ENCODE measurements at places on chromosomes 16 and 17. TPM values are rescaled to one million over a fixed set of nuclear protein-coding genes. Genes with fewer than 3 reads are reported as not detected.

DNA sequence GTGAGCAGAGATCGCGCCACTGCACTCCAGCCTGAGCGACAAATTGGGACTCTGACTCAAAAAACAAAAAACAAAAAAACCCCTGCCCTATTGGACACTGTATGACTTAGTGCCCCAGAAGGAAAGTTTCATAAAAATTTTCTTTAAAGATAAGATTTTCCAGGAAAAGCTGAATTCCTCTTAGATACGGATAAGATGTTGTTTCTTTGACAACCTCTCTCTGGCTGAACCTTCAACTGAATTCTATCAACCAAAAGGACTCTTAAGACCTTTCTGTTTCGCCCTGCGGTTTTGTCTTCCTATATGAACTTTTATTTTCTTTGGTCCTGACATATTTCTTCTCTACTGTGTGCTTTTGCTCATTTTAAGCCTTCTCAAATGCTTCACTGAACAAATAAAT lies 35.8 kb downstream of the CPPED1 start:
- no peak for DNase-seq

DNA sequence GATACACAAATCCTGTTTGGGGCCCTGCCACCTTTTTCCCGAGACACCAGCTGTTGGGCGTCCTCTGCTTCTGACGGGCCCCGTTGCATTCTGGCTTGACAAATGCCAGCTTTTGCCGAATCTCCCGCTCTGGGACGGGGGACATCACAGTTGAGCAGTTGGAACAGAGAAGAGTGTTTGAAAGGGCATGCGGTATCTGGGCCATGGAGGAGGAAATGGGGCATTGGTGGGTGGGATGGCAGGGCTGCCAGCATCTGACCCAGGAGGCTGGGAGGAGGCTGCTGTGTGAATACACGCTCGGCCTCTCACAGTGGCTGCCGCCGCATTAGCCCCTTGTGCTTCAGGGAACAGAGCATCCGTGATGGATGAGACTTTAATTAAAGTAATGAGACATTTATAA lies 184.3 kb upstream of the TNRC6C start:
- no peak for DNase-seq

- DNase-seq, result no peak
Observed at GRCh38 chr17:46978489-46979146, 435 bp downstream of the RPRML start.

The CALB2 gene
- 0.81 TPM for total RNA-seq

The RASD1 gene
- total RNA-seq, result 4.6 TPM

The NPIPA3 gene
- 2.3 TPM for total RNA-seq

GRCh38 chr16:23499801-23500200 lies 10.5 kb downstream of the GGA2 start:
- no peak for DNase-seq

The PRKCA gene
- 127 TPM for total RNA-seq

DNA sequence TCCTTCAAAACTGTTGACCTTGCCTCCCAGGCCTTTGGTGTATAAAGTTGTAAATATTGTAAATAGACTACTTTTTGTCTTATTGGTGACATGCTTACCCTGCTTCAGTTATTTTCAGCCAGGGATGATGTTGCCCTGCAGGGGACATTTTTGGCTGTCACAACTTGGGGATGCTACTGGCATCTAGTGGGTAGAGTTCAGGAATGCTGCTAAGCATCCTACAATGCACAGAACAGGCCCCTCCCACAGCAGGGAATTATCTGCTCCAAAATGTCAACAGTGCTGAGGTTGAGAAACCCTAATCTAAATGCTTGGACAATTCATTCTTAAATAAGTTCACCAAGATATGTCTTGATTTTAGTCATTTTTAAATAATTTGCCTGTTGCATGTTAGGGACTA lies 459.8 kb downstream of the PMP22 start:
- no peak for DNase-seq

- no peak for DNase-seq
Observed at GRCh38 chr17:46028374-46028773, 29.3 kb downstream of the STH start.

The PLCG2 gene
- 130 TPM for total RNA-seq

DNA sequence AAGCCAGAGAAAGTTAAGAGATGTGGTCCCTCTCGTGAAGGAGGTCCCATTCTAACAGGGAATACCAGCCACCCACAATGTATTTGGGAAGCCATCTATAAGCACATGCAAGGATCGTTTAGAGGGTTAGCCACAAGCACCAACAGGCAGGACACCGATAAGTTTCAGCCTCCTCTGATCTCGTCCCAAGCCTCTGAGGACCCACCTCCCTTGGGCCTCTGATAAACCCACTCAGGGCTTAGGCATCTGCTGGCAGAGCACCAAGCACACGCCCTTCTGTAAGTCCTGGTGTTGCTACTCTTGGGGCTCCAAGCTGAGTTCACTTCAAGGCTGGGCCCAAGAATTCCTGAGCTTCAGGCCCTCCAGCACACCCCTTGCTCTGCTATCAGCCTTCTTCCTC lies 5.4 kb upstream of the PNPO start:
- no peak for DNase-seq

DNA sequence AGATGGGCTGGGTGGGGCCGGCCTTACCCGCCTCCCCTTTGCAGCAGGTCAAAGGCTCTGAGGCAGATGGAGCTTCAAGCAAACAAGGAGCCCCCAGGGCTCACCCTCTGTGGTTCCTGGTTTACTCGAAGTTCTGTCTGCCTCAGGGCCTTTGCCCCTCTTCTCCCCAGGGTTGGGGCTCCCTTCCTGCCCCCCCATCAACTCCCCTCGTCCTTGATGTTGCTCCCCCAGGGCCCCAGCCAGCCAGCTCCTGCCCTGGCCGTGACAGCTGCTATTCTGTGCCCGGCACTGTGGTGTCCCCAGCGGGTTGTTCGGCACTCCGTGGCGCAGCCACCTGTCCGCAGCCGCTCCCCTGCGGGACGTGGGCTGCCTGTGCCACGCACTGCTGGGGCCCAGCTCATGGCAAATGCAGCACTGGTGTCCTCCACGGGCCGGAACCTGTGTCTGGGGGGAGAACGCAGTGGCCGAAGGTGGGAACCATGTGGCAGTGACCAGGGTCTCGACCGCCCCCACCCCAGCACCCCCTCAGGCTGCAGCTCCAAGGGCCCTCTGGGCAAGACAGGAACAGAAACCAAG lies 4.3 kb upstream of the METRN start:
- DNase-seq, result no peak

DNA sequence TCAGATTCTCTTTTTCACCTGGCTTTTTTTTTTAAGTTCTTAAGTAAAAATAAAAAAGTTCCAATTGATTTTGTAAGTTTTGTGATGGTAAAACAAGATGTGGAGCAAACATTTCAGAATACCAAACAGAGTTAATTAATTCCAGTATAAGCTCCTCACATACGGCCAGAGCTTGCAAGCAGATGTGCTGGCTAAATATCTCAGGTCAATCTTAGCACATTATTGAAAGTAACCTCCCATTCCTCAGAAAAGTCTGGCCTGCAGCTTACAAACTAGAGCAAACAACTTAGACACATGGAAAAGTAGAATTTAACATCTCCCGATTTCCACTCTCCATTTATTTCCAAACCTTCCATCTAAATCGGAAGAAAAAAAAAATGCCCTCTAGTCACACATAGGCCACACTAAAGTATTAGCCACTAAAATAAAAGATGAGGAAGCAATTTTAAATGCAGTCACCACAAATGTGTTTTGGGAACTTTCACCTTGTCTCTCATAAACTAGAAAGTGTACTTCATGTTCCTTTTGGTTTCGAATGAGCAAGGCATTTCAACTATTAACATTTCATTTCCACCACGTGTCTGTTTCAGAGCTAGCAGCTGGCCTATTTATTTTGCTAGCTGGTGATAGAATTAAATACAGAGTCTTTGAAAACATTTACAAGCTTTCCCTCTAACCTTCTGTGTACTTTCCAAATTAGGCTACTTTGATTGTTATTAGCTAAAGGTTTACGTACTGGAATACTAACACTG lies 143.3 kb downstream of the STX8 start:
- no peak for DNase-seq

GRCh38 chr16:318628-319027 lies 33.9 kb downstream of the AXIN1 start:
- no peak for DNase-seq

GRCh38 chr17:63555500-63556156 lies 5.4 kb downstream of the DCAF7 start:
- DNase-seq, result no peak

The MYH1 gene
- 0.52 TPM for total RNA-seq

The PPY gene
- not detected for total RNA-seq

The TMC6 gene
- total RNA-seq, result 43.9 TPM

- DNase-seq, result no peak
Observed at GRCh38 chr17:4417129-4417667, 16.5 kb upstream of the SPNS3 start.

GRCh38 chr16:52757746-52758472 lies 211.0 kb upstream of the TOX3 start:
- DNase-seq, result no peak

The CLEC3A gene
- total RNA-seq, result 3.5 TPM

DNA sequence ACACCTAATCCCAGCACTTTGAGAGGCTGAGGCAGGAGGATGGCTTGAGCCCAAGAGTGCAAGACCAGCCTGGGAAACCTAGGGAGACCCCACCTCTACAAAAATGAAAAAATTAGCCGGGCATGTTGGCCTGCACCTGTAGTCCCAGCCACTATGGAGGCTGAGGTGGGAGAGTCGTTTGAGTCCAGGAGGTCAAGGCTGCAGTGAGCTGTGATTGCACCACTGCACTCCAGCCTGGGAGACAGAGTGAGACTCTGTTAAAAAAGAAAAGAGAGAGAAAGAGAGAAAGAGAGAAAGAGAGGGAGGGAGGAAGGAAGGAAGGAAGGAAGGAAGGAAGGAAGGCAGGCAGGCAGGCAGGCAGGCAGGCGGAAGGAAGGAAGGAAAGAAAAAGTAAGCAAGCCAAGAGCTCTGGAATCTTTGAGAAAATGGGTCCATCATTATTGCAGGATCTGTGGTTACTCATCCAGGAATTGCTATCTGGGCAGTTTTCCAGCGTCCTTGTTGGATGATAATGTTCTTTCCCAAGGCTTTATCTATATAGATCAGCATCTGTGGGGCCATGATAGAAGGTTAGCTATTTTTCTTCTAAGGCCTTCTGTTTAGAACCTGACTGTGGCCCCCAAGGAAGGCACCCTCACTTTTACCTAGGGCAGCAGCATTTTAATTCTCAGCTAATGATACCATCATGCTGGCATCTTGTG lies 533.2 kb upstream of the CDH5 start:
- no peak for DNase-seq

The KCNH6 gene
- total RNA-seq, result not detected

DNA sequence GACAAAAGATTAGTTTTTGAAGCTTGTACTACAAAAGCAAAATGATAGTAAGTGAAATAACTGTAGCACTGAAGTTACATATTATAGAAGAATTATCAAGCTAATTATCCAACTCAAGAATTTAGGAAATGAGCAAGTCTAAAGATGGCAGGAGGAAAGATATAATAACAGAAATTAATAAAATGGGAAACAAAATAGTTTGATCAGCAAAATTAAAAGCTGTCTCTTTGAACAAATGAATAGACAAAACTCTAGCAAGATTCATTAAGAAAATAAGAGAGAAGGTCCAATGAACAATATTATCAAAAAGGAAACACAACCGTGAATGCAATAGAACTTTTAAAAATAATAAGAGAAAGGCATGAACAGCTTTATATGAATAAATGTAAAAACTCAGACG lies 224.3 kb upstream of the IRX5 start:
- DNase-seq, result no peak

The XAF1 gene
- 54.4 TPM for total RNA-seq

The KRT33B gene
- total RNA-seq, result not detected

GRCh38 chr17:45231481-45232116 lies 9.9 kb downstream of the FMNL1 start:
- DNase-seq, result no peak

GRCh38 chr17:74892013-74892841 lies 1.2 kb downstream of the FADS6 start:
- no peak for DNase-seq

The DOC2A gene
- 18.8 TPM for total RNA-seq

GRCh38 chr17:73630531-73630930 lies 13.7 kb downstream of the SDK2 start:
- DNase-seq, result no peak

- DNase-seq, result no peak
Observed at GRCh38 chr17:246851-247421, 65.5 kb upstream of the DOC2B start.

GRCh38 chr16:87826798-87827587 lies 42.3 kb downstream of the SLC7A5 start:
- no peak for DNase-seq

DNA sequence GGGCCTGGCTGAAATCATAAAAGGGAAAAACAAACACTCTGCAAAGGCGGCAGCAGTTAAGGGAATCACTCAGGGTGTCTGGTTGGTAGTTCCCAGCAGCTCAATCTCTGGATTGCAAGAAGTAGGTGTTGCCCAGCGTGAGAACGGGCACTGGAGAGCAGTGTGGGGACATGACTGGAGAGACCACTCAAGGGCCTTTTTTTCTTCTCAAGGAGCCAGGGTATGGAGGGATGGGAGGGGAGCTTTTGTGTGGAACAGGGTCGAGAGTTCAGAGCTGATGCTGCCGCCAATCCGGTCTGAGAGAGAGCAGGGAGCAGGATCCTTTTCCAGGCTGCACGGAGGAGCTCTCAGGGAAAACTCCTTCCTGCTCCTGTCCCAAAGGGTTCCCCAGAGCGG lies 15.2 kb downstream of the SCNN1B start:
- DNase-seq, result no peak

The SLFN14 gene
- not detected for total RNA-seq

DNA sequence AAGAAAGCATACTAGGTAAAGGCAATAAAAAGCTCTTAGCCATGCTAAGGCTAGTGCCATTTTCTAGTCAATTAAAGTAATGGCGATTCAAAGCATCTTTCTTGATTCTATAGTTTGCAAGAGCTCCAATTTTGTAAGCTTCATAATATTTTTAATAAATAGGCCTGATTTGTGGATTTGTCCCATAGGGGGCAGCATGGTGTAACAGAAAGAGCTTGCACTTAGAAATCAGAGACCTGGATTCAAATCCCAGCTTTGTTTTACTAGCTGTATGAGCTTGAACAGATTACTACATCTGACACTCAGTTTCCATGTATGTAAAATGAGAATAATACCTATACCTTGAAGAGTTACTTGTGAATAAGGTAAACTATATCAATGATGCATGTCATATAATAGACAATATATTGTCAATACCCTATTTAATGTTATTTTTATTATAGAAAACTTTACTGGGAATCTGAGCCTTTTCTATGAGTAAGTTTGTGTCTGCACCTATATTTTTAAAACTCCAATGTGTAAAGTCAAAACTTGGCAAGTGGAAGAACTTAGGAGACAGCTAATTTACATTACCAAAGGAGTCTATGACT lies 93.6 kb upstream of the NOG start:
- DNase-seq, result no peak

The TBC1D16 gene
- total RNA-seq, result 38.4 TPM

- DNase-seq, result peak; percentile 29
Observed at GRCh38 chr16:51450909-51451308, 299.8 kb upstream of the SALL1 start.

GRCh38 chr16:86946396-86946795 lies 368.0 kb downstream of the FOXL1 start:
- no peak for DNase-seq

The OTOA gene
- total RNA-seq, result 0.46 TPM

- DNase-seq, result no peak
Observed at GRCh38 chr17:49952912-49953497, 16.0 kb upstream of the DLX4 start.

The ADAT1 gene
- 57.2 TPM for total RNA-seq
